ENCODE measurements at places on chromosomes 6 and 20. TPM values are rescaled to one million over a fixed set of nuclear protein-coding genes. Genes with fewer than 3 reads are reported as not detected.

Gene B3GALT4
- total RNA-seq, result 11.1 TPM

Gene THBD
- total RNA-seq, result 8.4 TPM

Gene TBX18
- 0.77 TPM for total RNA-seq

Gene SIGLEC1
- total RNA-seq, result not detected

Gene CUL7
- 30.3 TPM for total RNA-seq

Gene LRRC73
- 0.33 TPM for total RNA-seq

Gene SCUBE3
- total RNA-seq, result under 0.01 TPM

Gene SAPCD1
- total RNA-seq, result 0.50 TPM

Gene TEAD3
- 9.6 TPM for total RNA-seq

Gene CST4
- 0.17 TPM for total RNA-seq

Gene TFAP2D
- not detected for total RNA-seq

Gene MAFB
- 7.7 TPM for total RNA-seq

Gene HDGFL1
- total RNA-seq, result not detected
